ENCODE measurements at places on chromosomes 4 and X.
A peak's percentile ranks its signal among the peaks of the same experiment; 100 is the strongest.

DNA sequence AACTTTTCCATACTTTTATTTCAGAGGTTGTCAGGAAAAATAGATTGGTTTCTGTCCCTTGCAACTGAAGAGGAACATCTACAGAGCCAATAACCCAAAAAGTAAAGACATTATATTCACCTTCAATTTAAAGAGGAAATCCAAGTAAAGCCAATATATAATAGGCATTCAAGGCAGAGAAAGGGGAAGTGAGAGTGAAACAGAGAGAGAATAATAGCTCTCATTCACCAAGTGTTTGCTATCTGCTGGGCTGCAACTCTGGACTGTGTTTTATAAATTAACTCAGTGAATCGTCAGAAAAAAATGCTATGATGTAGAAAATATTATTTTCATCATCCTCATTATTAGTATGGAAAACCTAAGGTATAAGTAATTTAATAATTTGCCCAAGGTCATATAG lies 448.5 kb downstream of the TRAM1L1 start:
- no peak for DNase-seq

DNA sequence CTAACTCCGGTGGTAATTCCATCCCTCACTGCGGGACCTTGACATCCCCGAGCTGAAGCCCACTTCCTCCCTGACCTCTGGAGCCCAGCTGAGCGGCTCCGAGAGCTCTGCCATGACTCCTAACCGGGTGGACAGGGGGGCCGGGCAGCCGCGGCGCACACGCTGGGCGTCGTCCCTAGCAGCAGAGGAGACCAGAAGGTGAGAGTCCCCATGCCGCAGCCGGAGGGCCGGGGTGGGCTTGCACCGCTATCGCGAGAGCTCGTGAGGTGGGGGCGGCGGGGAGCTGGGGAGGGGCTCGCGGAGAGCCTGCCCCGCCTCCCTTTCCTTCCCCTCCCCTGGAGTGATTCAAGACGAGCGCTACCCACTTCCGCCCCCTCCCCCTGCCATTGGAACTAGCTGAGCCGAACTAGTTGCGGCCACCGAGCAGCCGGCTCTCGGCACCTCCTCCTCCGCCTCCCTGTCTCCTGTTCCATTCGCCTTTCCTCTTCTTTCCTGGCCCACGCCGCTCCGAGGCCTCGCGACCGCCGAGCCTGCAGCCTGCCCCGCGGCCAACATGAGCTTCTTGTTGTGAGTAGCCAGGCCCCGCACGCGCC lies at the start of gene MOB1B:
MOB1B (plus strand) TSS at position 386 of the 593 bp plus-strand sequence; CDS start at position 554, 168 bp downstream.
- DNase-seq = peak; percentile 91

- no peak for DNase-seq
Measured at GRCh38 chr4:71141125-71141524, 147.7 kb downstream of the DCK start.

GRCh38 chr4:84482564-84483563 lies 16.2 kb downstream of the NKX6-1 start:
- DNase-seq = no peak

- no peak for DNase-seq
Measured at GRCh38 chr4:101020956-101021355, 326.4 kb downstream of the PPP3CA start.

- DNase-seq = no peak
Measured at GRCh38 chr4:176444741-176445140, 125.0 kb downstream of the SPCS3 start.

DNA sequence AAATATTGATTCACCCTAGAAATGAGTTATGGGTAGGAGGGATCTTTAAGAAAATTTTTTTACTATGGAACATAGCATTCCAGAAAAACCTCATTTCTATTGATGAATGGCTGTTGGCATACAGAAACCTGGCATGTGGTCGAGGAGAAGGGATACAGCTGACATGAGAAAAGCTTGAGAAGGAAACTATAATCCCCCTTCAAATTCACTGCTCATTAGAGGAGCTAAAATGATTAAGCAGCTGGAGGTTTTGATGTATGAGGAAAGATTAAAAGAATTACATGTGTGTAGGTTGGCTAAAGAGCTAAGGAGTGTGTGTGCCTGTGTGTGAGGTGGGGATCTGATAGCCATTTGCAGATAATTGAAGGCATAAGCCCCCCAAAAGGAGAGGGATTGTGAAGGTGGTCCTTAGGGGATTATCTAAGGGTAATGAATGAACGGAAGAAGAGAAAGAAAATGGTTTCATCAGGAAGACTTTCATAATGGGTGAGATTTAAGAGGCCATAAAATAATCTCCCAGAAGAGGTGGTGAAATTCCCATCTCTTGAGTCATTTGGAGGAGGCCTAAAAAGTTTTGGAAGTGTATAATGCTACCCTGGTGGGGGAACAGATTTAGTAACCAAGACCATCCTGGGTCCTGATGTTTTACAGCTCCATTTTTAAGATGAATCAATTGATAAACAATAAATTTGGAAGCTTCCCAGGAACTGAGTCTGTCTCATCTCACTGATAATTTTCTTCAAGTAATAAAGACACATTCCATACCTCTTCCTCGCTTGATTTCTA lies 272.0 kb upstream of the HAND2 start:
- peak; percentile 46 for DNase-seq

GRCh38 chr4:14783011-14783877 lies 219.0 kb upstream of the CPEB2 start:
- DNase-seq = no peak

- no peak for DNase-seq
Measured at GRCh38 chr4:48651914-48652313, 128.2 kb downstream of the FRYL start.

DNA sequence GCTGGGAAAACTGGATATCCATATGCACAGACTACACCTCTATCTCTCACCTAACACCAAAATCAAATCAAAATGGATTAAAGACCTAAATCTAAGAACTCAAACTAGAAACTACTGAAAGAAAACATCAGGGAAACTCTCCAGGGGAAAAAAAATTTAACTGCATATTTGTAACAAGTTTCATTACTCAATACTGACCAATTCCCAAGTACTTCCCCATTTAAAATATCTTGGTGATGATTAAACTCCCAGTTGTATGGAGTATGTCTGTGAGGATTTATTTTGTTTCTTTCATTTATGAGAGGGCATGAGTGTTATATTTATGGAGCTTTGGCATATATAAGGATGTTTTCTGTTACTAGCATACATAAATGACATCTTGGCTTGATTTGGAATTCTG lies 112.3 kb upstream of the IL15 start:
- DNase-seq = no peak

GRCh38 chrX:637660-638481 lies 7.3 kb downstream of the SHOX start:
- DNase-seq = no peak

Measured in NCI-H524 (cell line).